ENCODE measurements at places on chromosomes 11 and 22. TPM values are rescaled to one million over a fixed set of nuclear protein-coding genes. Genes with fewer than 3 reads are reported as not detected.

- no peak overlapping the region for H3K27ac ChIP-seq
- DNase-seq, result peak; percentile 57
- peaks cover 13% of the 10 kb centered on the region for H3K36me3 ChIP-seq
- H3K4me1 ChIP-seq, result peaks cover 45% of the 10 kb centered on the region
- no peaks in the 10 kb centered on the region for H3K27me3 ChIP-seq
- no peak overlapping the region for H3K4me3 ChIP-seq
Observed at GRCh38 chr22:49929211-49929979, 11.0 kb downstream of the CRELD2 start.

GRCh38 chr11:2166091-2166851 lies 5.3 kb upstream of the INS start:
- no peak for DNase-seq
- peaks cover 6% of the 10 kb centered on the region for H3K4me1 ChIP-seq
- H3K27me3 ChIP-seq, result peaks cover 24% of the 10 kb centered on the region
- no peak overlapping the region for H3K27ac ChIP-seq
- peak overlapping the region; percentile 11 for H3K4me3 ChIP-seq

DNA sequence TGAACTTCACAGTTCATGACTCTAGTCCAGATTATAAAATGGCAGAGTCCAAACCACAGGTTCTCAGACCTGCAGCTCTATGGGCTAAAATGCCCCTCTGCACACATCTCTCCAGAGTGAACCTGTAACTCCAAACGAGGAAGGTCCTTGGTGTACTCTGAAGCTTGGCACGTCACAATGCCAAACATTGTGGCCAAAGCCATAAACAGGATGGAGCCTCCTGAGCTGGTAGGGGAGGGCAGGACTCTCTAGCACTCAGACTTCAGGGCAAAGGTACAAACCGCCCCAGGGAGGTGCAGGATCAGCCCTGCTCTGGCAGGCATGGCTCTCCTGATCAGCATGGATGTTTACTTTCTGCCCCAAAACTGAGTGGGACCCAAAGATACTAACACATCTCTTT lies 2.3 kb downstream of the SCUBE2 start:
- peaks cover 15% of the 10 kb centered on the region for H3K4me1 ChIP-seq
- no peak for DNase-seq
- no peak overlapping the region for H3K27ac ChIP-seq
- no peaks in the 10 kb centered on the region for H3K36me3 ChIP-seq
- peaks cover 11% of the 10 kb centered on the region for H3K27me3 ChIP-seq
- H3K4me3 ChIP-seq, result no peak overlapping the region

- H3K27me3 ChIP-seq, result no peaks in the 10 kb centered on the region
- DNase-seq, result no peak
- no peak overlapping the region for H3K27ac ChIP-seq
- H3K4me1 ChIP-seq, result no peaks in the 10 kb centered on the region
- H3K4me3 ChIP-seq, result no peak overlapping the region
- H3K36me3 ChIP-seq, result no peaks in the 10 kb centered on the region
Observed at GRCh38 chr11:101278286-101278685, 148.7 kb upstream of the PGR start.

GRCh38 chr11:122978299-122978620 lies 3.4 kb downstream of the BSX start:
- H3K27ac ChIP-seq, result no peak overlapping the region
- H3K4me3 ChIP-seq, result no peak overlapping the region
- DNase-seq, result no peak
- H3K36me3 ChIP-seq, result no peaks in the 10 kb centered on the region
- H3K4me1 ChIP-seq, result peaks cover 22% of the 10 kb centered on the region
- peaks cover 99% of the 10 kb centered on the region for H3K27me3 ChIP-seq

DNA sequence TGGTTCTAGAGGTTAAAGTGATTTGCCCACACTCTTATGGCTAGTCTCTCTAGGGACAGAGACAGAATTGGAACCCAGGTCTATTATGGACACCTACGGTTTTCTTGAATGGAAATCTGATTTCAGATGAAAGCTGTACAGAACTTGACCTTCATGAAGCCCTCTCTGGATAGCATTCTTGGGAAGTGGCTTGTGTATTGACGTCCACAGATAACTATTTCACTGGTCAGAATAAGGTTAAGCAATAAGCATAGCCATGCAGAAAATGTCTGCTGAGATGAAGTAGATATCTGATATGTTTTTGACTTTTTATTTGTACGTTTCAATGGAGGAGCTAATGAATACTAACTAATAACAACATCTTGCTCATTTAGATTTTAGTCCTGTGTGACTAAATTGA lies 1.1 kb downstream of the TLCD5 start:
- H3K36me3 ChIP-seq, result peaks cover 8% of the 10 kb centered on the region
- peak overlapping the region; percentile 63 for H3K4me3 ChIP-seq
- peak overlapping the region; percentile 91 for H3K27ac ChIP-seq
- H3K4me1 ChIP-seq, result peaks cover 33% of the 10 kb centered on the region
- no peak for DNase-seq
- no peaks in the 10 kb centered on the region for H3K27me3 ChIP-seq

DNA sequence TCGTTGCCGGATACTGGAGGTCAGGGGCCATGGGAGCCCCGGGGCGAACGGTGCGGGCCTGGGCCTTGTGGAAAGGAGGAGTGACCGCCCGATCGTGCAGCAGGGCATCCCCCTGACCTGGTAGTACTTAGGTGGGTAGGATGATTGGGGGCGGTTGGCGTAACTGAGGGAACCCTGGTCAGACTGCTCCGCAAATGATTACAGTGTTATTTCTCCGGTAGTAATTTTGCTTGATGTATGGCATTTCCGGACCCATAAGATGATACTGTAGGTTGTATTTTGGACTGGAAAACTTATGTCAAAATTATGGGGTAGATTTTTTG lies 762 bp downstream of the MTMR3 start:
- H3K4me3 ChIP-seq, result peak overlapping the region; percentile 95
- H3K4me1 ChIP-seq, result peaks cover 20% of the 10 kb centered on the region
- no peak for DNase-seq
- no peaks in the 10 kb centered on the region for H3K36me3 ChIP-seq

DNA sequence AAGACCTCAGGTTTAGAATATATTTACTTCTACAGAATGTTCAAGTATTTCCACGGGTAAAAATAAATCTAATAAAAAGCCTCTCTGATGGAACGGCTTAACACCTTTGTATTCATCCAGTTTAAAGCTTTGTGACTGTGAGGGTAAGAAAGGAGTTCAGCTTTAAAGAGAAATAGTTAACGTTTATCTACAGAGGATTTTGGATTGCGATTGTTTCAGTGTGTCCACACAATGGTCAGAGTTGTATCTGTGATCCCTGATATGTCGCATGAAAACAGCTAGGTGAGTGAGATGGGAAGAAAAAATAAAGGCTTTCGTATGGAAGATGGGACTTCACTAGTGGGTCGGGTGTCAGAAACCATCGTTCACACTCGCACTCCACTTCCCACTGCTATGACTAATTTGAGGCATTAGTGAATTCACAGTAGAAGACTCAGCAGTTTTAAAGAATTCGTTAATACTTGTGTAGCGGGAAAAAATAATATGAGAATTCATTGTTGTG lies 1.6 kb downstream of the APLP2 start:
- no peaks in the 10 kb centered on the region for H3K27me3 ChIP-seq
- peak overlapping the region; percentile 95 for H3K27ac ChIP-seq
- H3K4me3 ChIP-seq, result peak overlapping the region; percentile 82
- H3K36me3 ChIP-seq, result no peaks in the 10 kb centered on the region

GRCh38 chr22:35754761-35755160 lies 37.1 kb downstream of the APOL5 start:
- H3K27ac ChIP-seq, result no peak overlapping the region
- H3K27me3 ChIP-seq, result no peaks in the 10 kb centered on the region
- H3K4me3 ChIP-seq, result no peak overlapping the region
- H3K36me3 ChIP-seq, result peaks cover 61% of the 10 kb centered on the region

GRCh38 chr22:42769238-42769573 lies 48.5 kb upstream of the A4GALT start:
- H3K27me3 ChIP-seq, result no peaks in the 10 kb centered on the region
- no peak overlapping the region for H3K27ac ChIP-seq
- peaks cover 21% of the 10 kb centered on the region for H3K4me1 ChIP-seq
- no peak for DNase-seq
- H3K36me3 ChIP-seq, result no peaks in the 10 kb centered on the region
- H3K4me3 ChIP-seq, result no peak overlapping the region

DNA sequence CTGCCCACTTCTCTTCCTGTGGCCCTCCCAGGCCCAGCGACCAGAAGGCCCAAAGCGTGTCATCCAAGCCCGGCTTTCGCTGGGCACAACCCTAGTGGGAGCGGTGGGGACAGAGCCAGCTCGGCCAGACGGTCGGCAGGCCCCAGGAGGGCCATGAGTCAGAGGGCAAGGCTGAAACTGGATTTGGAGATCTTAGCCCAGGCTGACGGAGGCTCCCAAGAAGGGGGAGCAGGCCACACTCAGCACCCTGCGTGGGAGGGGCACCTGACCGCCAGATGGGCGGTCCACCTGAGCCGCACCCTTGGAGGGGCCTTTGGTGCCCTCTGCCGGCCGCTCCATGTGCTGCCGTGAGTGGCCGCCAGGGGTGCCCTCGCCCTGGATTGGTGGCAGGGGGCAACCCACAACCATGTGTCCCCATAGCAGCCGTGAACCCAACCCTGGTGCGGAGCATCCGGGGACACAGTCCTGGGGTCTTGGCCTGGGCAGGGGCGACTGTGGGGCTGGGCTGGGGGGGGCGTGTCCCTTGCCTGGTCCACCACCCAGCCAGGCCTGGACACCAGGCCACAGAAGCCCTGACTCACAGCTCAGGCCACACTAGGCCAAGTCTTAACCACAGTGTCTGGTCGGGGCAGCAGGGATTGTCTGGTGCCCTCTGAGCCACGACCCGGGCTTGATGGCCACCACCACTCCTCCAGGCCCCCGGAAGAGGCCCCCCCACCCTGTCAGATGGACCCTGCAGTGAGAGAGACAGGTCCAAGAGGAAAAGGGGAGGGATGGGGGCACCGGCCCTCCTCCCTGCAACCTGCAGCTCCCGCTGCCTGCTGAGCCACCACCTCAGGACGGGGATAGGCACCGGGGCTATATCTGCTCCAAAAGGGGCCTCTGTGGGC lies 19.2 kb upstream of the TALDO1 start:
- no peaks in the 10 kb centered on the region for H3K36me3 ChIP-seq
- peaks cover 35% of the 10 kb centered on the region for H3K27me3 ChIP-seq
- H3K27ac ChIP-seq, result no peak overlapping the region
- peaks cover 22% of the 10 kb centered on the region for H3K4me1 ChIP-seq

- H3K36me3 ChIP-seq, result peaks cover 13% of the 10 kb centered on the region
- H3K27ac ChIP-seq, result peak overlapping the region; percentile 56
- H3K4me3 ChIP-seq, result no peak overlapping the region
- DNase-seq, result no peak
- no peaks in the 10 kb centered on the region for H3K27me3 ChIP-seq
Observed at GRCh38 chr11:73372375-73372993, 3.7 kb upstream of the RELT start.

DNA sequence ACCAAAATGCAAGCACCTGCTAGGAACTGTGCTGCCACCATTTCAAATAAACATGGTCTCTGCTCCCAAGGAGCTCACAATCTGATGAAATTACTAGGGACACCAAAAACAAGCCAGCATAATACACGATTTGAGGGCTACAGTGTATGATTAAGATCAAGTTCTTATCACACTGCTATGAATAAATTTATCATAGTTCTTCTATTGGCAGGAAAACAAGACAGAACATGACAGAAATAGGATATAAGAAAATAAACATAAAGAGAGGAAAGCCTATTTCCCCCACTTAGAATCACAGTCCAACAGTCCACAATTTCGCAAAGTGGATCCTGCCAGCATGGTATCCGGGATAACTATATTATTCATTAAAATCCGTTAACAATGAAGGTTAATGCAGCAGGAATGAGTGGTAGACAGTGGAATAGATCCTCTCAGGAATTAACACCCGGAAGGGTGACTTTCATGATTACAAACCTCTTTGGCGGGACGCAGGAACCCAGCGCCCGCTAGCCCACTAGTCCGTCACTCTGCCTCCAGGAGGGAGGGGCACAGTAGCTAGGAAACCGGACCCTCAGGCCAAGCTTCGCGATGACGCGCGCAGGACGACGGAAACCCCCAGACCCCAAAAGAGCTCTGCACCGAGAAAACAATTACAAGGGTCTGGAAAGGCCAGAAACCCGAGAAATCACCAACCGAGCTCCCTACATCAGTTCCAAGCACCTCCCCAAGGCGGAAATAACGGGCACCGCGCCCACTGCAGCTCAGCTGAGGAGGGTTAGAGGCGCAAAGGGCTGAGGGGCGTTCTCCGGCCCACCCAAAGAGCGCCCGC lies 607 bp downstream of the CCDC82 start:
- peak overlapping the region; percentile 90 for H3K4me3 ChIP-seq
- H3K27me3 ChIP-seq, result no peaks in the 10 kb centered on the region
- no peaks in the 10 kb centered on the region for H3K36me3 ChIP-seq
- peak overlapping the region; percentile 54 for H3K27ac ChIP-seq

GRCh38 chr11:61273178-61274078 lies 21.7 kb downstream of the VWCE start:
- H3K27ac ChIP-seq, result no peak overlapping the region
- no peaks in the 10 kb centered on the region for H3K36me3 ChIP-seq
- no peaks in the 10 kb centered on the region for H3K27me3 ChIP-seq
- H3K4me1 ChIP-seq, result no peaks in the 10 kb centered on the region

- DNase-seq, result no peak
- H3K27me3 ChIP-seq, result no peaks in the 10 kb centered on the region
- H3K27ac ChIP-seq, result no peak overlapping the region
- H3K36me3 ChIP-seq, result no peaks in the 10 kb centered on the region
- H3K4me3 ChIP-seq, result no peak overlapping the region
Observed at GRCh38 chr11:84681456-84681855, 945.7 kb downstream of the DLG2 start.

DNA sequence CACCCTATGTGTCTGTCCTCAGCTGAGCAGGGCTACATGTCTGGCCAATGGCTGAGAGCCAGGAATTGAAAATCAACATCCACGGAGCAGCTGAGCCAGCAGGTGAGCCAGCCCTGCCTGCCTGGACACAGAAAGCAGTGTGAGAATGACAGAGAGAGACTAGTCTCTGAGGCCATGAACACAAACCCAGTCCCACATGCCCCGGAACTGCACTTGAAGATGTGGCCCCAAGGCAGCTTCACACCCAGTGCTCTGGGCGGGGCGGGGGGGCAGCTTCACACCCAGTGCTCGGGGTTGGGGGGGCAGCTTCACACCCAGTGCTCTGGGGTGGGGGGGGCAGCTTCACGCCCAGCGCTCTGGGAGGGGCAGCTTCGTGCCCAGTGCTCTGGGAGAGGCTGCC lies 37.6 kb downstream of the TRMU start:
- DNase-seq, result no peak
- no peaks in the 10 kb centered on the region for H3K36me3 ChIP-seq
- no peak overlapping the region for H3K27ac ChIP-seq
- no peaks in the 10 kb centered on the region for H3K27me3 ChIP-seq
- H3K4me1 ChIP-seq, result peaks cover 4% of the 10 kb centered on the region

- H3K4me1 ChIP-seq, result no peaks in the 10 kb centered on the region
- no peak overlapping the region for H3K4me3 ChIP-seq
- H3K36me3 ChIP-seq, result no peaks in the 10 kb centered on the region
- H3K27ac ChIP-seq, result no peak overlapping the region
- DNase-seq, result no peak
Observed at GRCh38 chr11:106854429-106854828, 163.8 kb downstream of the GUCY1A2 start.

PANX3 gene
- total RNA-seq, result not detected

FAM227A gene
- 0.16 TPM for total RNA-seq

TRPM5 gene
- not detected for total RNA-seq

GGTLC2 gene
- total RNA-seq, result not detected

TRIM29 gene
- total RNA-seq, result not detected

Measured in heart left ventricle (tissue), 16 donors.